ENCODE measurements at places on chromosomes 12 and 14. TPM values are rescaled to one million over a fixed set of nuclear protein-coding genes. Genes with fewer than 3 reads are reported as not detected.

- no peak overlapping the region for H3K4me3 ChIP-seq
- no peaks in the 10 kb centered on the region for H3K36me3 ChIP-seq
- no peak overlapping the region for H3K27ac ChIP-seq
Measured at GRCh38 chr14:96717116-96717515, 80.1 kb upstream of the VRK1 start.

GRCh38 chr12:131675126-131676080 lies 35.5 kb upstream of the SFSWAP start:
- H3K4me1 ChIP-seq = no peaks in the 10 kb centered on the region
- DNase-seq = no peak
- H3K4me3 ChIP-seq = no peak overlapping the region
- peaks cover 7% of the 10 kb centered on the region for H3K27me3 ChIP-seq
- H3K27ac ChIP-seq = no peak overlapping the region
- H3K36me3 ChIP-seq = no peaks in the 10 kb centered on the region

GRCh38 chr12:52164624-52165023 lies 27.2 kb downstream of the KRT80 start:
- no peak overlapping the region for H3K4me3 ChIP-seq
- peaks cover 5% of the 10 kb centered on the region for H3K27me3 ChIP-seq
- H3K36me3 ChIP-seq = no peaks in the 10 kb centered on the region

- no peak overlapping the region for H3K27ac ChIP-seq
- H3K4me3 ChIP-seq = no peak overlapping the region
- no peaks in the 10 kb centered on the region for H3K4me1 ChIP-seq
Measured at GRCh38 chr12:41367726-41368405, 179.7 kb downstream of the PDZRN4 start.

- peaks cover 5% of the 10 kb centered on the region for H3K27me3 ChIP-seq
- no peak overlapping the region for H3K4me3 ChIP-seq
- no peaks in the 10 kb centered on the region for H3K36me3 ChIP-seq
Measured at GRCh38 chr12:68856510-68856909, 48.5 kb downstream of the MDM2 start.

DNA sequence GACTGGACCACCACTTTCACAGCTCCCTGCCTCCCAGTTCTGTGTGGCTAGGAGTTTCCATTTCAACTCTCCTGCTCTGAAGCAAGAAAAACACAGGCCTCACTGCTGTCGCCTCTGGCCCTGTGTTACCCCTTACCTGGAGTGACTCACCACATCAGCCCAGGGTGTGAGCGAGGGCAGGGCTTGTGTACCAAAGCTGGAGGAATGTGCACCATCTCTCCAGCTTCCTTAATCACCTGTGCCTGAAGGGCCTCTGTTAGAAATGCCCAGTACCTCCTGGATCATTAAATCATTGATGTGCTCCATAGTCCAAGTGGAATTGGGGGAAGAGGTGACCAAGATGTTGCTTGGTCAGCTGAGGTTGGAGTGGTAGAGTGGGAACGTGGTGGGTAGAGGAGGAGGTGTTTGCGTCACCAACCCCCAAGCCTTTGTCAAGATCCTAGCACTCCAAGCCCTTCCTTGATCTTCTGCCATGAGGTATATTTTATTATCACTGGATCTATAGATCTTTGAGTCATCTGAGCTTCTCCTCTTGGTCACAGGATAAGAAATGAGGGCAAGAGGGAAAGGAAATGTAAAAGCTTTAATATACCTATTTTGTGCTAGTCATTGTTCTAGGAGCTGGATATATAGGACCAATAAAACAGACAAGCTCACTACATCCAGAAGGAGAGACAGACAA lies 51.3 kb downstream of the SSPN start:
- DNase-seq = no peak
- H3K4me3 ChIP-seq = no peak overlapping the region
- H3K36me3 ChIP-seq = peaks cover 7% of the 10 kb centered on the region
- H3K27ac ChIP-seq = no peak overlapping the region
- no peaks in the 10 kb centered on the region for H3K4me1 ChIP-seq
- no peaks in the 10 kb centered on the region for H3K27me3 ChIP-seq

GRCh38 chr12:86914721-86915120 lies 658.5 kb upstream of the MGAT4C start:
- DNase-seq = peak; percentile 46
- H3K4me1 ChIP-seq = no peaks in the 10 kb centered on the region
- H3K27me3 ChIP-seq = peaks cover 4% of the 10 kb centered on the region
- no peaks in the 10 kb centered on the region for H3K36me3 ChIP-seq

DNA sequence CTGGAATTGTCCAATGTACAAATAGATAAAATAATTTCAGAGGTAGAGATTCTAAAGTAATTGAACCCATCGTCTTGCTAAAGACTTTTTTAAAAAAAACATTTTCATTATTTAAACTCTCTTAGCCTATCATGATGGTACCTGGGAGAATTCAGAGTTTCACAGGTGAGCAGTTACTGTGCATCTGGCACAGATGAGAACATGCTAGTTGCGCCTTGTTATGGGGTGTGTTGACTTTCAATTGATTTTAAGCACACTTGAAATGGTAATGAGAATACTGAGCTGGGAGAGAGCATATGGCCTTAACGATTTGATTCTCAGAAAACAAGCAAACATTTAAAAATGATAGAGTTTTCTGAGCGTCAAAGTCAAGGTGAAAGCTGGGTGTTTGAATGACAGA lies 66.6 kb downstream of the FLRT2 start:
- no peak overlapping the region for H3K4me3 ChIP-seq
- no peaks in the 10 kb centered on the region for H3K36me3 ChIP-seq
- H3K4me1 ChIP-seq = peaks cover 20% of the 10 kb centered on the region
- no peaks in the 10 kb centered on the region for H3K27me3 ChIP-seq

- no peak overlapping the region for H3K4me3 ChIP-seq
- no peaks in the 10 kb centered on the region for H3K4me1 ChIP-seq
- DNase-seq = no peak
- H3K27me3 ChIP-seq = peaks cover 7% of the 10 kb centered on the region
- no peak overlapping the region for H3K27ac ChIP-seq
Measured at GRCh38 chr14:64885559-64885958, 5.9 kb upstream of the SPTB start.

DNA sequence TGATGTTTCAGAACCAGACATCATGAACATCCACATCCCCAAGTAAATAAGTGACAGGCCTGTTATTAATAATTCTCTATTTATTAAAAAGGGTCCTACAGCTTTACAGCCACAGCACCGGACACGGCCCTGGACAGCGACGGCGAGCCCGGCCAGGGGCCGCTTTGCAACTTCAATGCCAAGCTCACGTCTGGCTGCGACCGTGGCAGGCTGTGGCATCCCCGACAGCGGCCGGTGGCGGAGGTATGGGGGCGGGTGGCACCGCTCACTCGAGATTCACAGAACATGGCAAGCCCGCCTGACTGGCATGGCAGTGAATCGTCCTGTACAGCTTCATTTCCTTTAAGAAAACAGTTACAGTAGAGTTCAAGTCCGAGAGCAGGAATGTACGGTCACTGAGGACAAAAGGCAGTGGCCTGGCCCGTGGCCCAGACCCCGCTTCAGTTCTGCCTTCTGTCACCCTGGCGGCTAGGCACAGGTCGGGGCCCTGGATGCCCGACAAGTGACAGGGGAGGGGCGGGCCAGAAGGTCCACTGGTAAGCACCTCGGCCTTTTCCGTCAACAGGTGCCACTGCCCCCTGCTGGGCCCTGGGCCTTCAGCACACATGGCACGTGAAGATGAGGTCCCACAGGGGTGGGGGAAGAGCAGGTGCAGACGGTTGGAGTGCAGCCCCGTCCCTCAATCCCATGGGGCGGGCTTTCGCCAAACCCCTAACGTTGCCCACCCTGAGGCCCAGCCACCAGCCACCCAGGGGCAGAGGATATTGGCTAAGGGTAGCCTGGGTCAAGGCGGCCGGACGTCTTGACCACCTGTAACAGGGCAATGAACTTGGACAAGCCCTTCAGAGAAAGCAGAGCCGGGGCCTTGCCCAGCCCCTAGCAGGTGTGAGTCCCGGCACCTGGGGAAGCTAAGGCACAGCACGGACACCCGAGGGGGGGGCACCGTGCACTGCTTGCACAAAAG lies 30.3 kb downstream of the HIP1R start:
- H3K36me3 ChIP-seq = peaks cover 27% of the 10 kb centered on the region
- DNase-seq = peak; percentile 62
- peak overlapping the region; percentile 64 for H3K27ac ChIP-seq
- H3K4me1 ChIP-seq = no peaks in the 10 kb centered on the region

DNA sequence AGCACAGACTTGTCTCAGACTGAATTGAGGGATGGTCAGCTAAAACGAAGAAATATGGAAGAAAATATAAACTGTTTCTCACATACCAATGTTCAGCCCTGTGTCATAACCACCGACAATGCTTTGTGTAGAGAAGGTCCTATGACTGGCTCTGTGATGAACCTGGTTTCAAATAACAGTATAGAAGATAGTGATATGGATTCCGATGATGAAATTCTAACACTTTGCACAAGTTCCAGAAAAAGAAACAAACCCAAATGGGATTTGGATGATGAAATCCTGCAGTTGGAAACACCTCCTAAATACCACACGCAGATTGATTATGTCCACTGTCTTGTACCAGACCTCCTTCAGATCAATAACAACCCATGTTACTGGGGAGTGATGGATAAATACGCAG lies 7.9 kb upstream of the MAPK1IP1L start:
- no peak overlapping the region for H3K27ac ChIP-seq
- no peaks in the 10 kb centered on the region for H3K27me3 ChIP-seq
- peaks cover 11% of the 10 kb centered on the region for H3K36me3 ChIP-seq
- H3K4me1 ChIP-seq = no peaks in the 10 kb centered on the region
- no peak for DNase-seq
- no peak overlapping the region for H3K4me3 ChIP-seq

DNA sequence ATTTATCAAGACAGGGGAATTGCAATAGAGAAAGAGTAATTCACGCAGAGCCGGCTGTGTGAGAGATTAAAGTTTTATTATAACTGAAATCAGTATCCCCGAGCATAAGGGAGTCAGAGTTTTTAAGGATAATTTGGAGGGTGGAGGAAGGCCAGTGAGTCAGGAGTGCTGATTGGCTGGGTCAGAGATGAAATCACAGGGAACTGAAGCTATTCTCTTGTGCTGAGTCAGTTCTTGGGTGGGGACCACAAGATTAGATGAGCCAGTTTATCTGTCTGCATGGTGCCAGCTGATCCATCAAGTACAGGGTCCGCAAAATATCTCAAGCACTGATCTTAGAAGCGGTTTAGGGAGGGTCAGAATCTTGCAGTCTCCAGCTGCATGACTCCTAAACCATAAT lies 96.6 kb downstream of the CCDC60 start:
- peaks cover 10% of the 10 kb centered on the region for H3K4me1 ChIP-seq
- H3K36me3 ChIP-seq = peaks cover 10% of the 10 kb centered on the region
- DNase-seq = no peak
- H3K27me3 ChIP-seq = peaks cover 3% of the 10 kb centered on the region
- H3K27ac ChIP-seq = no peak overlapping the region

DNA sequence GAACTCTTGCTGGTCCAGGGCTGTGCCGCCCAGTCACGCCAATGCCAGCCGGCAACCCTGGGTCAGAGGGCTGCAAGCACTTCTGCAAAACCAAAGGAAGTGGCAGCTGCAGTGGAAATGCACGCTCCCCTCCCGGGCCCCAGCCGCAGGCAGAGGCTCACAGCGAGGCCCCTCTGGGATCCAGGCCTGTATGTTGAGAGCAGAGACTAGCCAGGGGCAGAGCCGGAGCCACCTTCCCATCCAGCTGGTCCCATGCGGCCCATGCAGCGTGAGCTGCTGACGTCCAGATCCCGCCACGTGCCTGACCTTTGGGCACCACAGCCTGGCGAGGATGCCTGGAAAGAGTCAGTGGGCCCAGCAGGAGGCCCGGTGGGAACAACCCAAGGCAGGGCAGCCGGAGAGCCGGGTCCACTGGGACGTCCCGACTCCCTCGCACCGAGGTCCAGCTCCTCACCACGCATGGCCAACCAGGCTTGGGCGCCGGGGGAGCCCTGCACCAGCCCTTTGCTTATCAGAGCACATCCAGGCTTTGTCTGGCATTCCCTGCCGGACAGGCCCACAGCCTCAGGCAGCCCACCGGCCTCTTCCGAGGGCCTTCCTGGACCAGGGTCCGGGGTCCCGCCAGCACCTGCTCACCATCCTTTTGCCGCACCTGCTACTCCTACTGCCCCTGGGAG lies 4.3 kb downstream of the GPR132 start:
- H3K4me3 ChIP-seq = no peak overlapping the region
- peaks cover 16% of the 10 kb centered on the region for H3K27me3 ChIP-seq
- H3K36me3 ChIP-seq = peaks cover 4% of the 10 kb centered on the region
- H3K4me1 ChIP-seq = peaks cover 20% of the 10 kb centered on the region
- no peak overlapping the region for H3K27ac ChIP-seq

- no peaks in the 10 kb centered on the region for H3K4me1 ChIP-seq
- H3K4me3 ChIP-seq = no peak overlapping the region
- H3K27me3 ChIP-seq = peaks cover 2% of the 10 kb centered on the region
- no peaks in the 10 kb centered on the region for H3K36me3 ChIP-seq
- H3K27ac ChIP-seq = no peak overlapping the region
Measured at GRCh38 chr12:112875608-112876007, 31.2 kb upstream of the OAS1 start.

GRCh38 chr12:92300777-92301176 lies 155.1 kb upstream of the BTG1 start:
- no peak overlapping the region for H3K4me3 ChIP-seq
- no peaks in the 10 kb centered on the region for H3K36me3 ChIP-seq
- H3K4me1 ChIP-seq = peaks cover 8% of the 10 kb centered on the region
- no peaks in the 10 kb centered on the region for H3K27me3 ChIP-seq
- H3K27ac ChIP-seq = no peak overlapping the region

DNA sequence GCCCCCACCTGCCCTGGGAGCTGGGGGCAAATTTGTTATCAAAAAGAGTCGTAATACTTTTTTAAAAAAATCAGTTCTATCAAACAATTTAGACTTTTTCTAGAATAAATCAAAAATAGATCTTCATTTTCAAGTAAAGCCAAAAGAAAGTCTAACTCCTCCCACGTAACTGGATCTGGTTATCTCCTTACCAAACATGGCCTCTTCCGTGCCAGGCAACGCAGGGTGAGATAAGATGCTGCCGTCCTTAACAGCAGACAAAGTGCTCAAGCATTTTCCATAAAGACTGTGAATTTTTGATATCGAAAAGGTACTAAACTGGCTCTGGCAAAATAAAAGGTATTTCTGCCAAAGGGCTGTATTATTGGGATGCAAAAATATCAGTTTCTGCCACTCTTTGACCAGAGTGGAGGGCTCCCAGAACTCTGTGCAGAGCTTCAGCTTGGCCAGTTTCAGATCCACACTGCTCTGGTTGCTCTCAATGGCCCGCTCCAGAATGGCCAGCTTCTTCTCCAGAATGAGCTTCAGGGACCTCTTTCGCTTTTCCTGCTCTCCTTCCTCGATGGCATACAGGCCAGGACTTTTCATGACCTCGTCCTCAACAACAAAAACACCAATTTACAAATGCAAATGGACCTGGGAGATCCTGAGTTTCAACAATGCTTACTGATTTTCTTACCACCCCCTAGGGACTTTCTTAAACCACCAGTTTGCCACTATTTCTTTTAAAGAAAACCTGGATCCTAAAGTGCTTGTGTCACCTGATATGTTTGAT lies 29.0 kb downstream of the NRDE2 start:
- H3K27ac ChIP-seq = peak overlapping the region; percentile 7
- no peak for DNase-seq
- H3K36me3 ChIP-seq = peaks cover 19% of the 10 kb centered on the region
- H3K4me1 ChIP-seq = peaks cover 7% of the 10 kb centered on the region

Gene ANGEL1
- total RNA-seq = 22.6 TPM

Gene NPFF
- not detected for total RNA-seq

Gene TSPAN8
- not detected for total RNA-seq

Gene FLRT2
- 7.8 TPM for total RNA-seq

Gene CPNE8
- 10.8 TPM for total RNA-seq

Gene GPR65
- 0.64 TPM for total RNA-seq

All from endothelial cell (in vitro differentiated cells).